ENCODE measurements at places on chromosomes 7 and 10.

DNA sequence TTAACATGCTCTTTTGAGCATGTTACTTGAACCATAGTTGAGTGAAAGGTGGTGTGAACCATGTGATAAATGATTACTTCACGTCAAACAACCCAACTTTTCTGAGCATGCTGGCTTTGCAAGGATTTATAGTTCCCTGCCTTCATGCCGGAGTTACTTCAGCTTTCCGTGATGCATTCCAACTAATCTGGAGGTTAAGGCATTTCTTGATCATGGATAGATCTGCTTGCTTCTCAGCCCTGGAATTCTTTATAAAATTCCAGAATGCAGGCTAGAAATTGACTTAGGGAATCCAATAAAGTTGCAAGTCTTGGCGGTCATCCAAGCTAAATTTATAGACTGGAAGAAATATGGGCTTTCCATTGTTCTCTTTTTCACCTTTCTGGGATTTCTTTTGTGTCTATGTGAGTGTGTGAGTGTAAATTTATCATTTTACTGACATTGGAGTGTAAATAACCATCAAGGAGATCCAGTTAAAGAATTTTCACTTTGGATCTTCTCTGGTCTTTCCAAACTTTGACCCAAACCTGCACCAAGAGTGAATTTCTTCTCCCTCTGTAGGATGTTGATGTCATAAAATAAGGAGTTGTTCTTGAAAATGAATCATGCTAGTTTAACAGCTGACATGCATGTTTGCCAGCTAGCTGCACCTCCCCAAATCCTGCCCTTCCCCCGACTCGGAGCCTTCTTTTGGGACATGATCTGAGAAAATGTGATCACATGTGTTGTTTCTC, 289.0 kb downstream of the TWIST1 start:
- DNase-seq: no peak

DNA sequence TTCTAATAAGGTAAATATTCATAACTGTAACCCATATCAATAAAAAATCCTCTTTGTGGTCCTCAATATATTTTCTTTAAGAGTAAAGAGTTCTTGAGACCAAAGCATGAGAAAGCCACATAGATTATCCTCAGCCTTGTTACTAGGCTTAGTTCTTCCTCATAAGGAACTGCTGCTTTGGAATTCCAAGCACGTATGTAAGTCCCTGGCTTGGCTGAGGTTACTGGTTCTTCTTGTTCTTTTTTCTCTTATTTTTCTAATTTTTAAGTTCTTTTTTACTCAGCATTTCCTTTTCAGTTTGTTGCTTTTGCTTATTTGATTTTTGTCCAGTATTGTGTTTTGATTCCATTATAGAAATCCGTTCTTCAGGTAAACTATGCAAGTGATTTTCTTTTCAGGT, 127.3 kb downstream of the MARCHF5 start:
- DNase-seq: no peak

DNA sequence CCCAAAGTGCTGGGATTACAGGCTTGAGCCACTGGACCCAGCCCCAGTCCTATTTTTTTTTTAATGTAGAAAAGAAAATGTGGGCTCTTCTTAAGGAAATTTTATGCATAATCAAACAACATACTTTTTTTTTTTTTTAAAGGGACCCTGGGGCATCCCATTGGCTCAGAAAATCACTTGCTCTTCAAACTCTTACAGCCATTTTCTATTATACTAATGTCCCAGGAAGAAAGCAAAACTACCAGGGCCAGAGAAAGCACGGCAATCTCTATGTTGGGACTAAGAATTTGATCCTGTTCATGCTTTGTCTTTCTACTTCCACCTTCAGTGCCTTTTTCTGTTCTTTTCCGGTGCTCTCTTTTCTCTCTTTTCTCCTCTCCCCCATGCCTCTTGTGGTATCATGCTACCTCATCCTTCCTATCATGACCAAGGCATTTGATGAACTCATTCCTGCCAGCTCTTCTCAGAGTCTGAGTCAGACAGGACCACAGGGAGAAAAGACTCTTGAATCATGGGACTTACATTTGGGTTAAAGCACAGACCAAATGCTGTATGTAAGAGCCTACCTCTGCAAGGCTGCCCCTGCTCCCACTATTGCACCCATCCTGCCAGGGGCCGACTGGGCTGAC, 76.4 kb upstream of the CCNY start:
- DNase-seq: no peak

- DNase-seq: no peak
Measured at GRCh38 chr7:43302211-43302711, 189.8 kb downstream of the HECW1 start.

DNA sequence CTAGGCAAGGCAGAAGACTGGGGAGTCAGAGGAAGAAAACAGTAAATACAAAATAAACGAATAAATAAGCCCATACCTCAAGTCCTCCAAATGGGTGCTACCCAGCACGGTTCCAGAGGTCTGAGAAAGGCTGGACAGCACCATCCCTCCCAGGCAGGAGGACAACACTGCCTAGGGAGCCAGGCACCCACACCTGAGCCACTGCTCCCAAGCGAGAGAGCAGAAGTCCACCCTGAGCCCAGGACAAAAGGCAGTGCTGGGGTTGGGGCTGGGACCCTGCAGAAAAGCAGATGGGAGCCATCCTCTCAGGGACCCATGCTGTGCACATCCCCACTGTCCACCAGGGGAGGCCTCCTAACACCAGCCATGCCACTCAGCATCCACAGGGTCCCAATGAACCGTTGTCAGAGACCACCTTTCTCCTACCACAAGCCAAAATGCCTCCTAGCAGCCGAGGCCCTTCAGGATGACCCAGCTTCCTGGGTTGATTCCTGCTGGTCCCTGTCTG, 16.2 kb downstream of the GFRA1 start:
- no peak for DNase-seq

- DNase-seq: no peak
Measured at GRCh38 chr10:110811791-110812581, 59.7 kb upstream of the PDCD4 start.

GRCh38 chr10:91797048-91797690, 1.1 kb upstream of the TNKS2 start:
- no peak for DNase-seq

DNA sequence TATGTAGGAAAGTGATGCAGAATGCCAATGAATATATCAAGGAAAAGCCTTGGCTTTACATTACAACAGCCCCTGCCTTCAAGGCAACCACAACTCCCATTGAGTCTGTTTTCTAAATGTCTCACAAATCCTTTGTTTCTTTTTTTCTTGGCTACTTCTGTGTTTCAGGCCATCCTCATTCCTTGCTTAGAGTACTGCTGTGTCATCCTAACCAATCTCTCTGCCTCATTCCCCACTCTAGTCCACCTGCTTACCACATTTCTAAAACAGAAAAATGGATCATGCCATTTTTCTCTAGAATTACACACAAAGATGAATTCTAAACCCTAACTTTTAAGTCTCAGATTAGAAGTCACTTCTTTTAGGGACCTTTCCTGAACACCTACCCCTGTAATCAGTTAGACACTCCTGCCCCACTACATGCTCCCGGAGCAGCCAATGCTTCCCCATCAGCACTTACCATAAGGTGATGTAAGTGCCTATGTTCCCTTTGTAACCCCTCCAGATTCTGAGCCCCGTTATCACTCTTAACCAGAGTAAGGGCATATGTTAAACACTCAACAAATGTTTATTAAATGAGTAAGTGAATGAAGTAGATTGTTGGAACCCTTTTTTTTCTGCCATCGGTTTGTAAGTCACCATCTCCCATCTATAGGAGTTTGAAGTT, 2.8 kb downstream of the BORCS7 start:
- DNase-seq: no peak

GRCh38 chr7:129831424-129832058, 121.2 kb downstream of the UBE2H start:
- no peak for DNase-seq

- DNase-seq: no peak
Measured at GRCh38 chr7:832167-832967, at the start of gene SUN1. Gene SUN1 (plus strand): TSS chr7:832476. CDS start chr7:832525, 49 bp downstream.

DNA sequence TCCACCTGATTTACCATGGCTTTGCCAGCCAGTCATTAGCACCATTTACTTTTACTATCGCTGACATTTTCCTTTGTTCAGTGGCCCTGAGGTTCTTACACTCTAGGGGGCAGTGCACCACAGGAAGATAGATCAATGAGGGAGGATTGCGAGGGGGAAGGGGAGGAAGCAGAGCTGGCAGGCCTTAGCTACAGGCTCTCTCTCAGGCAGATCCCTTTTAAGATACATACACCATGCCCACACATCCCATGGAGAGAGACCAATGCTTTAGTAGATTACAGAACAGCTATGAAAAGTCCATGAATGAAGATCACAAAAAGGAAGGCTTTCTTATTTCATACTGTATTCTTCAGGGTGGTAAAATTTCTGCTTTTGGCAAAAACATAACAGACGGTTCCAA, 47.4 kb downstream of the DENND11 start:
- DNase-seq: peak; percentile 88

DNA sequence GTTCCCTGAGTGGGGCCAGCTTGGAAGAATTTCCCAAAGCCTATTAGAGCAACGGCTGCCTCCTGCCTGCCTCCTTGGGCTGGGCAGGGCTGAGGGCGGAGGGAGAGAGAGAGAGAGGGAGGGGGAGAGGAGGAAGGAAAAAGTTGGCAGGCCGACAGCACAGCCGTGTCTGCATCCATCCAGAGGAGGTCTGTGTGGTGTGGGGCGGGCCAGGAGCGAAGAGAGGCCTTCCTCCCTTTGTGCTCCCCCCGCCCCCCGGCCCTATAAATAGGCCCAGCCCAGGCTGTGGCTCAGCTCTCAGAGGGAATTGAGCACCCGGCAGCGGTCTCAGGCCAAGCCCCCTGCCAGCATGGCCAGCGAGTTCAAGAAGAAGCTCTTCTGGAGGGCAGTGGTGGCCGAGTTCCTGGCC, at the start of gene AQP1:
Gene AQP1, plus strand, starts transcription at position 293 of the 409 bp plus-strand sequence. Its CDS starts 57 bp downstream, at position 350.
- no peak for DNase-seq

- no peak for DNase-seq
Measured at GRCh38 chr10:110822035-110822711, 49.6 kb upstream of the PDCD4 start.

- DNase-seq: no peak
Measured at GRCh38 chr10:118994321-118994720, 35.2 kb upstream of the NANOS1 start.

- DNase-seq: no peak
Measured at GRCh38 chr10:5615316-5615715, 51.1 kb downstream of the ASB13 start.

- peak; percentile 48 for DNase-seq
Measured at GRCh38 chr7:150937848-150938561, 40.1 kb downstream of the KCNH2 start.

DNA sequence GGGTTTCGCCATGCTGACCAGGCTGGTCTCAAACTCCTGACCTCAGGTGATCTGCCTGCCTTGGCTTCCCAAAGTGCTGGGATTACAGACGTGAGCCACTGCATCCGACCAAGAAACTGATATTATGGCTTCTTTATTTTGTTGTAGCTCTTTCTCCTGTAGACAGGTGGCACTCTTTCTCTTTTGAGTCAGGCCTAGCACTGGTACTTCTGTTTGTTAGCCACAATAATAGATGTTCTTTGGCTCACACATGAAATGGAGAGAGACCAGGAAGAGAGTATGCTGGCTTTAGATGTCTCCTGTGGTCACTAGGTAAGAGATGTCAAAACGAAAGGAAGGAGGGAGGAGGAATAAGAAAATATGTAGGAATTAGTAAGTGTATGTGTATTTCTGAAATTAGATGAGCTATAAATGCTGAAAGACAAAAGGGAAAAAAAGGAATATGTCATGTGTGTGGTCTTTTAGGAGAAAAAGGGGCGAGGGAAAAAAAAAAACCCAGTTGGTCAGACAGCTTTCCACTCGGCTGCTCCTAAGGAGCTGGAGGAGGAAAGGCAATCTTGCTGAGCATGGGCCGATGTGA, 78.7 kb downstream of the CLEC2L start:
- DNase-seq: peak; percentile 45

GRCh38 chr7:39085189-39085588, 107.5 kb downstream of the POU6F2 start:
- no peak for DNase-seq

DNA sequence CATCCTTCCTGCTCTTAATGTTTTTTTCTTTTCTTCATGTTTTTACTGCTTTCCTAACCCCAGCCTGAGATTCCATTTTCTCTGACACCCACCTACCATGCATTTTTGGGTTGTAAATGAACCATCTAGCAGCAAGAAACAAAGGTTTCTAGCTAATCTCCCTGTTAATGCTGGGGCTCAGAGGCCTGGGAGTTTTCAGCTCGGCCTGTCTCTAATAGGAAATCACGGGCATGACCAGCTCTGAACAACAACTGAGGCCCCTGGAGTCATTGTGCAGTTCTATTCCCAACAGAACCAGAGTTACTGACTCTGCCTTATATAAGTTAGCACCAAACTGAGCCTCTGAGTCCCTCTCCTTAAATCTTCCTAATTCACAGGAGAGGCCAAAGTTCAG, 134.8 kb downstream of the CFAP58 start:
- DNase-seq: no peak

- DNase-seq: no peak
Measured at GRCh38 chr7:34080513-34080912, 175.2 kb downstream of the BMPER start.

DNA sequence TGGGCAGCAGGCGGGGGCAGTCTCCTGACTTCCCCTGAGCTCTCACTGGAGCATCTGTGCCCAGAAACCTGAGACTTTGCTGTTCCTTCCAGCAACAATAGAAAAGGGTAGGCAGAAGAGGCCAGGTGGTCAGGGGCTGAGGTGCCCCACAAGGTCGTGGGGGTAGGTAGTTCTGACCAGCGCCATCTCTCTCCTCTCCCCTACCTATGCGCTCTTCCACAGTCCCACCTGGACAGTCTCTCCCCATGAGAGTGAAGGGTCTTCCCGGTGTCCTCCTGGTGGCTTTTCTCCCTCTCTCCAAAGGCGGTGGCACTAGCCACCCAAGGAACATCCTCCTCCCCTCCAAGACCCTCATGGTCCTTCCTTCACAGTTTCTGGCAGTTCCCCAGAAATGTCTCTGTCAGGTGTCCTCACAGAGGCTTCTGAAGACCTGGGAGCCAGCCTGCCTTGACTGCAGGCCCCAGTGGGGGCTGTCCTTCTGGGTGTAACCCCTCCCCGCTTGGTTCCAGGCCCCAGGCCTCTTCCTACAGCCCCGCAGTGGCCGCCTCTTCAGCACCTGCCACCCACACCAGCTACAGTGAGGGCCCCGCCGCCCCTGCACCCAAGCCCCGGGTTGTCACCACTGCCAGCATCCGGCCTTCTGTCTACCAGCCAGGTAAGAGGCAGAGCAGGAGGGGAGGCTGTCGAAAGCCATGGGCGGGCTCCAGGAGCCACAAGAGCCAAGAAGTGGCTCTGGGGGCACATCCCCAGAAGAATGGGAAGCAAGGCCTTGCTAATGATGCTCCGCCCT, 41.3 kb downstream of the LDB3 start:
- DNase-seq: no peak

GRCh38 chr10:48976196-48976595, 36.6 kb upstream of the LRRC18 start:
- DNase-seq: peak; percentile 0

- no peak for DNase-seq
Measured at GRCh38 chr10:29608476-29609301, 26.1 kb downstream of the SVIL start.

GRCh38 chr7:30164567-30164966, 29.8 kb downstream of the MTURN start:
- peak; percentile 87 for DNase-seq

GRCh38 chr10:75234683-75235374, 928 bp downstream of the COMTD1 start:
- DNase-seq: no peak
